ENCODE measurements at places on chromosomes 5 and 9.
A peak's percentile ranks its signal among the peaks of the same experiment; 100 is the strongest.

DNA sequence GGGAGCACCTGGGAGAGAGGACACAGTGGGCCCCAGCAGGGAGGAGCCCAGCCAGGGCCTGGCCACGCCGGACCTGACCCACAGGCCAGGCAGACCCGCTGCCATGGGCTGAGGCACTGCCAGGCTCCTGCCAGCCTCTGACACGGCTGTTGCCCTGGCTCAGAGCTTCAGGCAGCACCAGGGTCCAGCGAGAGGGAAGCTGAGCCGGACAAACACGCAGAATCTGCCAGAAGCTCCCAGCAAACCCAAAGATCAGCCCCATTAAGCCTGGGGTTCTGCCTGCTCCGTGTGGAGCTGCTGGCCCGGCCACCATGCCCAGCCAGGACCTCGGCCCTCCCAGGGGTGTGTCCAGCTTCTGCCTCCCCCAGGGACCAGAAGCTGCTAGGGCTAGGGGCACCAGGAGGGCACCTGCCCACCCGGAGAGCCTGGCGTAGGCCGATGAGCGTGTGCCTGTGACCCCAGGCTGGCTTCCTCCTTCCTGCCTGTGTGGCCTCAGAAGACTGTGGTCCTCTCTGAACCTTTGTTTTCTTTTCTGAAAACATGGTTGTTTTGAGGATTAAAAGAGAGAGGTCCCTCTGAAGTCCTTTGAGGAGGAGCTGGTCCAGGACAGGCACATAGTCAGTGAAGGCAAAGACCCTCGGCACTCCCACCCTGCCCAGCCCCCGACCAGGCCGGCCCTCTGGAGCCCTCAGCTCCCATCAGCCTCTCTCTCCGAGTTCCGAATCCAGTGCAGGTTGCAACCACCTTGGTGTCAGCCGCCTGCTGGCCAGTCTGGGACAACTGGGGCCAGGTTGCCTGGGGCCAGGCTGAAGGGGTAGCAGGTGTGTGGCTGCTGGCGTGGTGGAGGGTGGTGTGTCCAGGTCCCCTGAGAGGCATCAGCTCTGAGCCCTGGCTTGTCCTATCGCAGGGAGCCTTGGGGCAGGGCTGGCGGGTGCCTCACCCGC is 39.6 kb downstream of the KCNT1 start:
- DNase-seq = no peak

DNA sequence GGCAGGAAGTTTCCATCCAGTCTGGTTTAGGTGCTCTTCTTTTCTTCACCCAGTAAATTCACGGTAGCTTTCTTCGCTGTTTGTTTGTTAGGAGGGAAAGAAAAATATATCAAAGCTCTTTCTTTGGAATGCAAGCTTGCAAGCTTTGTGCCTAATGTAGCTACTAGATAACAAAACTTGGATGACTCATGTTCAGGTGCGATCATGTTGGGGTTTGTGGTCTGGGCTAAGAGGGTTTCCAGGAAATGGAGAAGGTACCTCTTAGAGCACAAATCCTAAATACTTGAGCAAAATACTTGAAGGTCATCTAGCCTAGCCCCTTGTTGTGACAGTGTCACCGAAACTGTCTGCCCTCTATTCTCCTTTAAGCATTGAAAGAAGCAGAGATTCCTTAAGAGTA is 17.7 kb downstream of the SRP19 start:
- DNase-seq = no peak

- no peak for DNase-seq
Observed at GRCh38 chr5:163509291-163509951, 4.0 kb downstream of the MAT2B start.

GRCh38 chr5:158998793-158999325 is 100.9 kb downstream of the EBF1 start:
- DNase-seq = no peak

- no peak for DNase-seq
Observed at GRCh38 chr5:32261198-32261597, 51.5 kb downstream of the MTMR12 start.

GRCh38 chr5:9515436-9515835 is 30.4 kb downstream of the SEMA5A start:
- no peak for DNase-seq

DNA sequence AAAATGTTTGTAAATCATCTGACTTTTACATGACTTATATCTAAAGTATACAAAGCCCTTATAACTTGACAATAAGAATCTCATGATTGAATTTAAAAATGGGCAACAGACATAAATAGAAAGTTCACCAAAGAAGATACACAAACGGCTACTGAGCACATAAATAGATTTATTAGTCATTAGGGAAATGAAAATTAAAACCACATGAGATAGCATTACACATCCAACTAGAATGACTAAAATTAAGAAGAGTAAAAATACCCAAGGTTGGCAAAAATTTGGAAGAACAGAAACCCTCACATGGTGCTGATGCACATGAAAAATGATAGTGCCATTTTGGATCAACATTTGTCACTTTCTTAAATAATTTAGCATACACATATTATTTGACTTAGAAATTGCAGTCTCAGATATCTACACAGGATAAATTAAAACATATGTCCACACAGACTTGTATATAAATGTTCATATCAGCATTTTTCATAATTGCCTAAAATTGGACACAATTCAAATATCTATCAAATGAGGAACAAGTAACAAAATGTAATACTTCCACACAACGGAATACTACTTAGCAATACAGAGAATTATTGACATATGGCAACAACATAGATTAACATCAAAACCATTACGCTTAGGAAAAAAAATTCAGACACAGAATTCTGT is 359.1 kb upstream of the DAB2 start:
- DNase-seq = no peak

DNA sequence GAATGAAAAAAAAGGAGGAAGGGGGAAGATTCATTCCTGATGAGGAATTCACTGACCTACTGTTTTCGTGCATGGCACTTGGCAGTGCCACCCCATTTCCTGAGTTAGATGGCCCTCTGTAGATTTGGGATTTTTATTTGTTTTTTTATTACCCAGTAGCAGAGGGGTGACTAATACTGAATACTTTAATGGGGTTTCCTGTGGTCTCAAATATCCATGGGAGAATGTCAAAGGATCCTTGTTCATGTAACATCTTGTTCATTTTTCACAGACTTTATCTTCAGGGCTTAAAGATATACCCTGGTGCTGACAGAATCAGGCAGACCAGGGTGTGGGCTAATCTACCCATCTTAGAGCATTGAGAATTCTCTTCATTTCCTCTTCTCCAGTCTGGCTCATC is 93.0 kb downstream of the MAMDC2 start:
- DNase-seq = no peak

- DNase-seq = no peak
Observed at GRCh38 chr9:89928521-89929275, 323.9 kb downstream of the GADD45G start.

- DNase-seq = no peak
Observed at GRCh38 chr9:125141251-125141650, 2.1 kb downstream of the SCAI start.

- no peak for DNase-seq
Observed at GRCh38 chr9:104963076-104963475, 35.1 kb upstream of the ABCA1 start.

DNA sequence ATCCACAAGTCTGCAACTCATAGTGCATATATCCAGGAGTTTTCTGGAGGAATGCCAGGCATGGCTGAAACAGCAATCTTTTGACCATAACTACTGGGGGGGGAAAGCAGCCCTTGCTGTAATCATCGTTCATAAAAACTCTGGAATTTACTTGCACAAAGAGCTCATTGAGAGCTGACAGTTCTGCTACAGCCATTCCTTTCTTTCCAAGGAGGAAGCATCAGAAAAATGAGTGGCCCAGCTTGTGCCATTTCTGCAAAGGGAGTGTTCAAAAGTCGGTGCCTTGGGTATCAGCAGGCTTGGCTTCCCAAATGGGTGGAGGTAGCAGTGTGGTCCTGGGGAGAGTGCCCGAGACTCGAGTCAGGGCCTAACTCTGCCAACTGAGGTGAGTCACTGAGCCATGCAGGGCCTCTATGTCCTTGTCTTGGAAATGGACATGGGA is 101.5 kb downstream of the GCNT1 start:
- DNase-seq = no peak

GRCh38 chr5:6745706-6746222 is 32.5 kb downstream of the TENT4A start:
- peak; percentile 39 for DNase-seq

DNA sequence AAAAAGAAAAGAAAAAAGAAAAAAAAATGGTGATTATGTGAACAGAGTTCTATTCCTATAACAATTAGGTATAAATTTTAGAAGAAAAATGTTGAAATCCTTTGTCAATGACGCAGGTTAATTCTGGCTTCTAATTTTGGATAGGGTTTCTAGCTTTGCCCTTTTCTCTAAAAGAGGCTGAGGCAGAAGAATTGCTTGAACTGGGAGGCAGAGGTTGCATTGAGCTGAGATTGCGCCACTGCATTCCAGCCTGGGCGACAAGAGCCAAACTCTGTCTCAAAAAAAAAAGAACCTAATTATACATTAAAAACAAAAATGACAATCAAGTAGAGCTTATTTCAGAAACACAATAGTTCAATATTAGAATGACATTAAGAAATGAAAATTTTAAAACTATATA is 2.9 kb downstream of the STXBP1 start:
- no peak for DNase-seq

DNA sequence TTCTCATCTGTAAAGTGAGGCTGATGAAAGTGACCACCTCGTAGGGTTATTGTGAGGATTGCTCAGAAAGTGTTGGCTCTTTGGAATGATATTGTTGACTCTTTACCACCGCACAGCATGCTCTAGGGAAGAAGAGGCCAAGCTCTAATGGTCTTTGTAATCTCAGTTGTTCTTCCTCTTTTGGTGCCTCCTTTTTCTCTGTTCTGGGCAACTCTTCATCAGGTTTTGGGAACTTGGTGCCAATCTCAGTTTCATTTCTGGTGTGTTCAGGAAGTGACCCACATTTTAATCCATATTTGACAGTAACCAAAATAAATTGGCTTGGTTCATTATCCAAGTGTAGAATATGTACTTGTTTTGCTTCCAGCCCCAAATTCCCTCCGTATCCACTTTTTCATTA is 25.1 kb downstream of the ARHGAP26 start:
- no peak for DNase-seq

GRCh38 chr9:109320331-109320741 is 523 bp downstream of the EPB41L4B start:
- no peak for DNase-seq

- no peak for DNase-seq
Observed at GRCh38 chr5:139243425-139243970, 45.3 kb upstream of the SIL1 start.

- DNase-seq = no peak
Observed at GRCh38 chr9:31519011-31519410, 865.4 kb upstream of the ACO1 start.

Data from HS-5 (cell line).